ENCODE measurements at places on chromosomes 5 and 9.
A peak's percentile ranks its signal among the peaks of the same experiment; 100 is the strongest.

GRCh38 chr5:19555876-19556275, 432.1 kb downstream of the CDH18 start:
- no peak for DNase-seq

DNA sequence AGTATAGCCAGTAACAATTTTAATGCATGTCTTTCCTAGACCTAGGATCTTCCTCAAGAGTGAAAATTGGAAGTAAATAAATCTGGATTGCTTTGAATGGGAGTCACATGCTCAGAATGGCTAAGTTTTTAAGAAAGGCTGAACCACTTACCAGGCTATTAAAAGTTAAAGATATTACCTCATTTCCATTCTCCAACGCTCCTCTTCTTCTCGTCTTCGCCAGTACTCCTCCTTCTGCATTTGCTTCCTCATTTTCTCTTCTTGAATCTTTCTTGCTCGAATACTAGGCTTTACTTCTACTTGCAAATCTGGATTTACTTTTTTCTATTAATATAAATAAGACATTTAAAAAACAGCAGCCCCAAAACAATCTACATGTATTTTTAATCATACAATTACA, 49.6 kb downstream of the ZFR start:
- DNase-seq, result no peak

GRCh38 chr9:136646827-136647711, 15.6 kb upstream of the EGFL7 start:
- no peak for DNase-seq

GRCh38 chr5:132225165-132226032, 2.3 kb downstream of the P4HA2 start:
- no peak for DNase-seq

GRCh38 chr5:130762031-130762430, 403.0 kb downstream of the HINT1 start:
- DNase-seq, result no peak

DNA sequence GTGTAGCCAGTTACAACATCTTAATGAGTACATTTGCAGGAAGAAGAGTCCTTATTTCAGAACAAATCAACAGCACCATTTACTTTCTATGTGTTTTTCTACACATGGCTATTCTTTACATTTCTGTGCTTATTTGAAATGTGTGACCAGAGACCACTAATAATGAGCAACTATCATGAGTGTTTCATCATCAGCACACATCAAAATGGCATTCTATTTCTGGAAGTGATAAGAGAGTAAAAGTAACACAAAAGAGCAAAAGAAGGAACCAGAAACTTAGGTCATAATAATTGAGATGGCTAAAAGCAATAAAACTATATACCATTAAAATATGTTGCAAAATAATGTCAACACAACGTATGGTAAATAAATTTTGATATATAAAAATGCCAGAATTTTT, 159.7 kb downstream of the PBX3 start:
- no peak for DNase-seq

DNA sequence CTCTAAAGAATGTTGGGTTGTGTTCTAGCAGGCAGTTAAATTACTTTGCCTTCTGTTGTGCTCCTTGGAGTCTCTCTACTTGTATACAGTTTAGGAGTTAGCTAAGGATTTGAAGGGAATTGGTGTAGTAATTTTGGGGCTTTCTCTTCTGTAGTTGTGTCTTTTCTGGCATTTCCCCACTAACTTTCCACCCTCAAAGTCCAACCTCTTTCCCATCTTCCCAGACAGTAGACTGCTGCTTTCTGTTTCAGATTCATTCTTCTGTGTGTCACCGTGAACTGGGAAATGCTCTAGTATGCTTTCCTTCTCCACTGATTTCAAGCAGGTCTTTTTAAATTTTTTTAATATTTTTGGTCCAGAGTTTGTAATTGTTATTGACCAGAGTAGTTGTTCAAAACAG, 4.5 kb upstream of the ANGPTL2 start:
- no peak for DNase-seq

GRCh38 chr5:100902440-100903038, 543 bp downstream of the ST8SIA4 start:
- DNase-seq, result peak; percentile 25

- DNase-seq, result no peak
These were observed 631.5 kb upstream of the TLE4 start for GRCh38 chr9:78940121-78940855.

GRCh38 chr9:99666571-99666970, 155.1 kb upstream of the NR4A3 start:
- no peak for DNase-seq

- no peak for DNase-seq
These were observed 27.4 kb upstream of the SYNPO start for GRCh38 chr5:150612905-150613670.

GRCh38 chr5:115963566-115963965, 1.3 kb downstream of the LVRN start:
- DNase-seq, result no peak

GRCh38 chr9:7228726-7229125, 471.0 kb downstream of the KDM4C start:
- no peak for DNase-seq

DNA sequence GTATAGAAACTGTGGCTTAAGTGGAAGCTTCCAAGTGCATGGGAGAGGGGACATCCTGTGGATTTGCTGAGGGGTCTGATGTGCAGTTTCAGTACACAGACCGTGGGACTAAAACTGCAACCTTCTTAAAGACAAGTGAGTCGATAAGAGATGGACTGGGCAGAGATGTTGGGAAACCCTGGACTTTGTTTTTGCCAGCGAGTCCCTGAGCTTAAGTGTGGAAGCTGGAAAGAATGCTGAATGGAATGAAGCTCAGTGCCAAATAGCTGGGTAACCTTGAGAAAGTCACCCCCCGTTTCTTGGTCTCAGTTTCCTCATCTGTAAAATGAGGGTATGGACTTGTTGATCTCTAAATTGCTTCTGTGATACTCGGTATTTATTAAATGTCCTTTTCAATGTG, 37.3 kb upstream of the KLF9 start:
- no peak for DNase-seq

DNA sequence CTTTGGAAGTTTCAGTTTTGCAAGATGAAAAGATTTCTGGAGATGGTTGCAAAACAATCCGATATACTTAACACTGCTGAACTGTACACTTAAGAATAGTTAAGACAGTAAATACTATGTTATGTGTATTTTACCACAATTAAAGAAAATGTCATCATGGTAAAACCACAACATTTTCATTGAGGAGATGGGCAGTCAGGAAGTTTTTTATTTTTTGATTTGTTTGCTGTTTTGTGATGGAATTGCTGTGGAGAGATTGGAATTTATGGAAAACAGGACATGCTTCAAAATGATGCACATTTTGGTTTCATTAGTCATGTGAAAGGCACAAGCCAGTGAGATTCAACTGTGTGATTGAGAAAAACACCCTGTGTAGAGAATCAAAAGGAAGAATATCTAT, 90.5 kb upstream of the AGXT2 start:
- DNase-seq, result no peak

- no peak for DNase-seq
These were observed 142.3 kb downstream of the MEF2C start for GRCh38 chr5:88740604-88741185.

DNA sequence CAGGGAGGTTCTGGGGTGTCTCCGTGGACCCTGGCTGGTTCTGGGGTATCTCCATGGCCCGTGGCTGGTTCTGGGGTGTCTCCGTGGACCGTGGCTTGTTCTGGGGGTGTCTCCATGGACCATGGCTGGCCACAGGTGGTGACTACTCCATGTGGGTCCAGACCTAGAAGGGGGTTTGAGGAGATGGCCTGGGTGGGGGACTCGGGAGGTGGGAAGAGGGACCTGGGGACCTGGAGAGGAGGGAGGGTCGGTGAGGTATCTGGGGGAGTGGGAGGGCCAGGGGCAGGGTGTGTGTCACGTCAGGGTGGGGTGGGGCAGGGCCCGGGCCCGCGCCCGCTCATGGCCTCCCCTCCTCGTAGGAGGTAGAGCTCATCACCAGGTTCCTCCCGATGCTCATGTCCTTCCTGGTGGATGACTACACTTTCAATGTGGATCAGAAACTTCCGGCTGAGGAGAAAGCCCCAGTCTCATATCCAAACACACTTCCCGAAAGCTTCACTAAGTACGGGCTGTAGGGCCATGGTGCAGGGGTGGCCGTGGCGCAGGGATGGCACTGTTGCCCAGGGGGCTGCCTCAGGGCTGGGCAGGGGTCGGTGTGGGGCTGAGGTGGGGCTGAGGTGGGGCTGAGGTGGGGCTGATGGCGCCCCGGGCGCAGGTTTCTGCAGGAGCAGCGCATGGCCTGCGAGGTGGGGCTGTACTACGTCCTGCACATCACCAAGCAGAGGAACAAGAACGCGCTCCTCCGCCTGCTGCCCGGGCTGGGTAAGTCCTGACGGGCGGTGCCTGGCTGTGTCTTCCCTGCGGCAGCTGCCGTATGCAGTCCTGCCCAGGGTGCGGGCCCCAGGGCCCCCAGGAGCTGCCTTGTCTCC, 10.7 kb upstream of the TOR4A start:
- DNase-seq, result no peak

- no peak for DNase-seq
These were observed 106.7 kb downstream of the ADAMTS2 start for GRCh38 chr5:179238628-179238970.

DNA sequence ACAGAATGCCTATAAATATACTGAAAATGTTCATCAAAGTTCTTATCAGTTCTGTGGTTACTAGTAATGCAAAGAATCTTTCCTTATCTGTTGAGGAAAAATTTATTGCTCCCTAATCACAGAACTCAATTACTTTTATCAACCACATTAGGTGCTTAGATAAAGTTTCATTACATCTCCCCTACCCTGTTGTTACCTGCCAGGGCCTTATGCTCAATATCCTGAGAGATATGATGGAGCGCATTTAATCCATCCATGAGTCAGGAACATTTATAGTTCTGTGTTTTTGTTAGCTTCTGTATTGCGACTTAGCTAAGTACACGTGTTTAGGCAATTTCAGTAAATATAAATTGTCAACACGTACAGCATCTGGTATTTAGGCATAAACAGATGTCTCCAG, 164.3 kb upstream of the ST8SIA4 start:
- DNase-seq, result no peak

DNA sequence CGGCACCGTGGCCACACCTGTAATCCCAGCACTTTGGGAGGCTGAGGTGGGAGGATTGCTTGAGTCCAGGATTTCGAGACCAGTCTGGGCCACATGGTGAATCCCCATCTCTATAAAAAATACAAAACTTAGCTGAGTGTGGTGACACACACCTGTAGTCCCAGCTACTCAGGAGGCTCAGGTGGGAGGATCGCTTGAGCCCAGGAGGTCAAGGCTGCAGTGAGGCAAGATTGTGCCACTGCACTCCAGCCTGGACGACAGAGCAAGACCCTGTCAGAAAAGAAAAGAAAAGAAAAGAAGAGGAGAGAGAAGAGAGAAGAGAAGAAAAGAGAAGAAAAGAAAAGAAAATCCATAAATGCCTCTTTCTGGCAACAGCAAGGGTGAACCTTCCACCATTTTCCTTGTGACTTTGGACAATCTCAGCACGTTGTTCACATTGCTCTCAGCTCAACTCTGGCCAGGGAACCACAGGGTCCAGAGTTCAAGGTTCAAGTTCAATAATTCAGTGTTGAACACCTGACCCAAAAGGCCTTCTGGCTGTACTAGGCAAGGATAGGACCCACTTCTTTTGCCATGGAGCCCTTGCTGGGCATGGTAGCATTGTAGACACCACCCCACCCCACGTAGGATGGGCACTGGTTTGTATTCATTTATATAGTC, 14.6 kb upstream of the DUSP1 start:
- DNase-seq, result no peak
